ENCODE measurements at places on chromosomes 6 and 20.

- no peak for DNase-seq
Observed at GRCh38 chr6:148703900-148704299, 42.9 kb upstream of the UST start.

DNA sequence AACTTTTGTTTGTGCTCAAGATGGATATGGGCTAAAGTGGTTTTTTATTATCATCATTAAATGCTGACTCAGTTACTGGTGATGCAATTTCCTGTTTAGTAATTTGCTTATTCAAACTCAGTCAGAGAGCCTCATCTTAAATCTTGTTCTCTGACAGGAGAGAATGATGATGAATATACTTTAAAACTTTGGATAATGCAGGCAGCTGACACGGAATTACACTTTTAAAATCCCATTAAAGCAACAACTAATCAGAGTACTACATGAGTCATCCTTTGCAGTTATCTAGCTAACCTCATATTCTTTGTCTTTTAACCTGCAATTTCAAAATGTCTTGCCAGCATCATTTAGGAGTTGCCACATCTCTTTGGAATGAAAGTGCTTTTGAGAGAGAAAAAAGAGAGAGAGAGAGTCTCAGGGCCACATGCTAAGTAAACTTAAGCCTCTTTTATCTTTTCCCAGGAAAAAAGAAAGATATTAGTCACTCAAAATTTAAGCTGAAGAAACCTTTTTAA is 9.2 kb upstream of the C6orf141 start:
- DNase-seq: no peak

DNA sequence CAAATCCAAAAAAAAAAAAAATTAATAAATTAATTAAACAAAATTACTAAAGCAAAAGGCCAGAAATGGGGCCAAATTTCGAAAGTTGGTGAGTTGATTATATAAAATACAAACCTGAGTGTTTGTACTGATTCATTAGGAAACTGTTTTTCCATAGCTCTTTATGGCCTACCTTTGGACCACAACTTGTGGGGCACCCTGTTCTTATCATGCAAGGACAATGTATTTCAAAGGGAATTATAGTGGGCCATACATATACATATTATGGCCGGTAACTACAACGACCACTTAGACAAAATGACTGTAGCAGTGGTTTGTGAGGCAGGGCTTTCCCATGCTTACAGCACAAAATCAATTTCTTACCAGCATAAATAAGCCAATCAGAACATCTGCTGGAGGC is 69.5 kb downstream of the ESF1 start:
- no peak for DNase-seq

GRCh38 chr20:32206760-32207625 is 550 bp downstream of the PLAGL2 start:
- DNase-seq: no peak

GRCh38 chr6:148293181-148293995 is 49.2 kb upstream of the SASH1 start:
- DNase-seq: no peak

DNA sequence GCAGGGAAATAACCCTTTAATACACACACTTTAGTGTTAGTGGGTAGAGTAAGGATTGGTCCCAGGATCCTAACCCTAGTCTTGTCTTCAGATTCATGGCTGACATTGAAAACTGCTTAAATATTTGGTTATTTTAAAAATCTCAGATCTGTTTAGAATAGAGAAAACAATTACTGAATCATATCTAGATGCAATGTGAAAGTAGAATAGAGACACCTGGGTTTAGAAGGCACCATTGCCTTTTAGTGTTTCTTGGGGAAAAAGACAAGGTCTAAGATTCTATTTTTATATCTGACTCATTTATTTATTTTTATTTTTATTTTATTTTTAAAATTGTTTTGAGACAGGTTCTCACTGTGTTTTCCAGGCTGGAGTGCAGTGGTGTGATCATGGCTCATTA is 6.0 kb downstream of the DDX43 start:
- no peak for DNase-seq

DNA sequence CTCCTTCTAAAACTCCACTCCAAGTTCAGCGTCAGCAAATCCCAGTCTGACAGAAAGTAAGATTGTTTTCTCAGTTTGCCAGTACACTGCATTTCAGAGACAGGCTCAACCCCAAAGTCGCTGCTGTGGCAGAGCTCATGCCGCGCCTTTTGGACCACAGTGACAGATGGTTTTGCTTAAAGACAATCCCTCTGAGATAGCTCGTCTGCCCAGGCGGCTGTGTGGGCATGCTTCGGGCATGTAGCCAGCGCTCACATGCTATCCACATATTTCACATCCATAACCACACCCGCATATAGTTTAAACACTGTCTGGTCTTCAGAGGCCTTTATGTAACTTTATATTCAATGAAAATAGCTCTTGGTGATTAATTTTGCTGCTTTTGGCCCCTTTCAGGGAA is 14.7 kb upstream of the PXDC1 start:
- DNase-seq: no peak

DNA sequence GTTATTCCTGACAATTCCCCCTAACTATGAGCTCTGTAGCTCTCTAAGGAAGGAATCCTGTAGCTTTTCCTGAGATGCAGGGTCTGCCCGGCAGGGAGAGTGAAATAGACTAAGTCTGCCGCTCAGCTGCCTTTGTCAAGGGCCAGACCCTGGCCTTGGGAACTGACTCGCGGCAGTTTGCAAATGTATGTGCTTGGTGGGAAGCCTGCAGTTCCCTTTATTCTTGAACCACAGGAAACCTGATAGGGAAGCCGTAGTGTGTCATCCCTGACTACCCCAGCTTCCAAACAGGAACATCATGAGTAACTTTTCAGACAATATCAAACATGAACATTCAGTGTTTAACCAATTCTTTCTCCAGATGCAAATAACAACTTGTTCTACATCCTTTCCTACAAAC is 78.7 kb upstream of the IFNGR1 start:
- DNase-seq: no peak

- no peak for DNase-seq
Observed at GRCh38 chr6:74114428-74114827, 418.4 kb downstream of the CD109 start.

DNA sequence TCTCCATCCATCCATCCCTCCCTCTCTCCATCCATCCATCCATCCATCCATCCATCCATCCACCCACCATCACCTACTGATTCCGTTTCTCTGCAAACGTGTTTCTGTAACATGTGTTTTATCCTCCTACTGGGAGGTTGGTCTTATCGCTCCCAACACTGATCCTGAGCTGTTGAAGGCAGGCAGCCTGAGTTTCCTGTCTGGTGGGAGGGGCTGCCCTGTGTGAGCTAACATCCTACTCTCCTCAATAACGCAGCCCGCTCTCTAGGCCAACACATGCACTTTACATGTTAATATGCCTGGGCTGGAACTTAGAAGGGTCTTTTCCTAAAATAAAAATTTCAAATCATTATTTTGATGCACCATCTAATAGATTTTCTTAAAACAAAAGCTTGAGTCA is 126.5 kb downstream of the WDR27 start:
- no peak for DNase-seq

GRCh38 chr6:151550618-151551017 is 56.8 kb downstream of the CCDC170 start:
- DNase-seq: no peak

DNA sequence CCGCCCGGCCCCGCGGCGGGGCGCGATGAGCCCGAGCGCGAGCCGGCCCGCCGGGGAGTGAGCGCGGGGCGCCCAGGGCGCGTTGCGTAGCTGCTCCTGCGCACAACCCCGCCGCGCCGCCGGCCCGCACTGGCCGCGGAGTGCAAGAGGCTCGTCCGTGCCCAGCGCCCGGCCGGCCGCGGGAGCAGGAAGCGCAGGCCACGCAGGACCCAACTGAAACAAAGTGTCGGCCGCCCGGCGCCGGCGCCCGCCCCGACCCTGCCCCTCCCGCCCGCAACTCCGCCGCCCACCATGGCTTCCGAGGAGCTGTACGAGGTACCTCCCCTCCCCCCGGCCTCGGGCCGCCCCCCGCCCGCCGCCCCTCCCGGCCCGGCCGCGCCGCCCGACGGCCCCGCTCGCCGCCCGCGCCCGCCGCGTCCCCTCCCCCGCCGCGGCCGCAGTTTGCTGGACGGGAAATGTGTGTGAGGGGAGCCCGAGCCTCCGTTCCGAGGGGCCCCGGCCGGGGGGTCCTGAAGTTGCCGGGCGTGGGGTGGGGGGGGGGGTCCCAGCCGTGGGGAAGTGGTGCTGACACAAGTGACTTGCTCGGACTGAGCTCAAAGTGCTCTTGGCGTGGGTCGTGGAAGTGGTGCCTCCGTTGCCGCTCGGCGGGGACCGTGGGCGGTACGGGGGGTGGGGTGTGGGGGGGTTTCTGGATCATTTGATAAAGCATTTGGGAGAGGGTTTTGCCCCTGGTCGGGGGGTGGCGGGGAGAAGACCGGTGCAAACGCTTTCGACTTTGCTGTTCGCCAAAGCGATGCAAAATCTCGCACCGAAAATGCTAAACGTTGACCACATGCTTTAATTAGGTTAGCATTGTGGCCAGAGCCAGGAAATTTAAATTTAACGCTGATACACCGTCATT is 539 bp downstream of the CDYL start:
- peak; percentile 40 for DNase-seq

DNA sequence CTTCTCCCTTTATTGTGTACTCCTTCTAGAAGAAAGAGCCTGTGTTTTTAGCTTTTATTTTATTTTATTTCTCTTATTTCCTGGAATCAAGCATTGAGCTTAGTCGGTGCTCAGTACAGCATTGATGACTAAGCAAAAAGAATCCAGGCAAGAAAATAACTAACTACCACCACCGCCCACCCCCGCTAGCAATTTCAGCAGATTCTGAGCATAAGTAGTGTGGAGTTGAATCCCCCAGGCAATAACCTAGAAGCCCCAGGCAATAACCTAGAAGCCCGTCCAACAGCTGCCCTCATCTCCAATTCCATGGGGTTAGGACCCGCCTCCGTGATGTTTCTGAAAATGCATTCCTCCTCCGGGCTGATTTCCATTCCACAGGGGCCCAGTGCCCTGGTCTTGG is 258.0 kb upstream of the TAB2 start:
- DNase-seq: no peak

- no peak for DNase-seq
Observed at GRCh38 chr6:27558028-27558724, 85.3 kb upstream of the ZNF184 start.

DNA sequence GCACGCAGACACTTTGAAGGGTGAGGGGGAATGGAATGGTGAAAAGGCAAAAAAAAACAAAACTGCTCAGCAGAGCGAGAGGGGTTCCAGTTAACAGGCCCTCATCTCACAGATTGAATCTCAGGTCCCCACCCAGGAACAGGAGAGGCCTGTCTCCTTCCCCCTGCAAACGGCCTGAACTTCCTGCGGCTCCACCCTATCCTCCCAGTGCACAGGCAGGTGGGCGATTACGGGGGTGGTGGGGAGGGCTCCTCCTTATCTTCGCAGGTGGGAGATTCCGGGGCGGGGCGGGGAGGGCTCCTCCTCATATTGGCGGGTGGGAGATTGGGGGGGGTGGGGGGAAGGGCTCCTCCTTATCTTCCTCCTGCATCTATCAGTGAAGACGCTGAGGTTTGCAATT is 129.0 kb downstream of the SOX4 start:
- DNase-seq: no peak

DNA sequence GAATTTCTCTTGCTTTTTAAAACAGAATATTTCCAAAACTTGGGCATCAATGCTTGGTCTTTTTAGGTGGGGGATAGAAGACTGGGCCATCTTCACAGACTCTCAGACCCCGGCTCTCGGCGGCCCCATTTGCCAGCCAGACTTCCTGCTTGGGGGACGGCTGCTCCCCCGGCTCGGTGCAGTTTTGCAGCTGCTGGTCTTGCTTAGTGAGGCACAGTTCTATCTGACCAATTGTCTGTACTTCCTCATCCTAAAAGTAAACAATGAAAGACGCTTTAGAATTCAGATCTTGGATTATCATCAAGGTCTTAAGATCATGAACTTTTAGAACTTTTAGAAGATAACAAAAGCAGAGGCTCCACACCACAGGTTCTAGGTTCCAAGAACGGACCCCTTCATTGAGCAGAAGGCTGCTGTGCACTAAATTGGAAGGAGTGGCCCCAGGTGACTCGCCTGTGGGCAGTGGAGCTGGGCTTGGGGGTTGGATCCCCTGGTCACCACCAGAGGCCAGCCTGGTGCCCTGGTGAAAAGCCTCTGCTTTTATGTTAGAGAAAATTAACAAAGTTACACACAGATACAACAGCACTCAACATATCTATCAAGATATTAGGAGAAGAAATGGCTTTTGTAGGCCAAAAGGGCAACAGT is 26.7 kb downstream of the RNASET2 start:
- DNase-seq: no peak

- DNase-seq: no peak
Observed at GRCh38 chr6:53910834-53911233, 116.0 kb downstream of the LRRC1 start.

DNA sequence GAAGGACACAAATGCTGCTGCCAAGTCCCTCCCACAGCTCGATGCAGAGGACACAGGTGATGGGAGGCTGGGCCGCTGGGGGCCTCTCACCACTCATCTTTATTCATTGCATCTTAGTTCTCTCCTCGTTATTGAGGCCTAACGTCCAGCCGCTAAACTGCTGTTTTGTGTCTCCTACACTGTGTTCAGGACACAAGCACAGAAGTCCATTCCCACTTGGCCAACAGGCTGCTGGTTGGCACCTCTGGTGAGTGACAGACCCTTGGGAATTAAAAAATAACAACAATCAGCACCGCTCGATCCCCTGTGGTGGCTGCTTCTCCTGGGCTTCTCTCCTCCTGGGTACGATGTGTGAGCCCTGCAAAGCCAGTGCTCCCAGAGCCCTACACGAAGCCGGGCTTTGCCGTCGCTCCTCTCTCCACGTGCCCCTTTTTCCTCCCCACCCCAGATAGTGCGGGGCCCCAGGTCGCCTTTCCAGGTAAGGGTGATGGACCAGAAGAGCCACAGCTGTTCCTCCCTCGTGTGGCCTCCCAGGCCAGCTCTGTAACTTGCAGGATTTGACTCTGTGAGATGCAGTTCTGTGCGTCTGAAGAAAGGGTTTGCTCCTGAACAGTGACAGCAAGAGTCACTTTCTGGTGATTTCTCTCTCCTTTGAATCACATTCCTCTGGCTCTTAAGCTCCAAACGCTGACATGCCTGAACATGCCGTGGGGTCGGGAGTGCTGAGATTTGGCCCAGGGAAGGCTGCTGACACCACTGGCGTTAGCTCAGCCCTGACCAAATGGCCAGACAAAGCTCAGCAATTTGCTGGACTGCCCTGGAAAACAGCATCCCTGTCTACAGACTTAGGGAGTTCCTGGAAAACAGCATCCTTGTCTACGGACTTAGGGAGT is 59.3 kb downstream of the DLL1 start:
- no peak for DNase-seq

DNA sequence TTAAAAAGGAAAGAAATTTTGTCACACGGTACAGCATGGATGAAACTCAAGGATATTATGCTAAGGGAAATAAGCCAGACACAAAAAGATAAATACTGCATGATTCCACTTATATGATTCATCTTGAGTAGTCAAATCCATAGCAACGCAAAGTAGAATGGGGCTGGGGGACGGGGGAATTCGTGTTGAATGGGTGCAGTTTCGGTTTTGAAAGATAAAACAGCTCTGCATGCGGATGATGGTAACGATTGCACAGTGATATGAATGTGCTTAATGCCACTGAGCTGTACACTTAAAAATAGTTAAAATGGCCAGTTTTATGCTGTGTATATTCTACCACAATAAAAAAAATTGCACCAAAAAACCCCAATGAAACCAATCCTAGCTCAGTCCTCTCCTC is 52.9 kb upstream of the SIRPA start:
- DNase-seq: no peak
